ENCODE measurements at places on chromosomes 1 and 21.

DNA sequence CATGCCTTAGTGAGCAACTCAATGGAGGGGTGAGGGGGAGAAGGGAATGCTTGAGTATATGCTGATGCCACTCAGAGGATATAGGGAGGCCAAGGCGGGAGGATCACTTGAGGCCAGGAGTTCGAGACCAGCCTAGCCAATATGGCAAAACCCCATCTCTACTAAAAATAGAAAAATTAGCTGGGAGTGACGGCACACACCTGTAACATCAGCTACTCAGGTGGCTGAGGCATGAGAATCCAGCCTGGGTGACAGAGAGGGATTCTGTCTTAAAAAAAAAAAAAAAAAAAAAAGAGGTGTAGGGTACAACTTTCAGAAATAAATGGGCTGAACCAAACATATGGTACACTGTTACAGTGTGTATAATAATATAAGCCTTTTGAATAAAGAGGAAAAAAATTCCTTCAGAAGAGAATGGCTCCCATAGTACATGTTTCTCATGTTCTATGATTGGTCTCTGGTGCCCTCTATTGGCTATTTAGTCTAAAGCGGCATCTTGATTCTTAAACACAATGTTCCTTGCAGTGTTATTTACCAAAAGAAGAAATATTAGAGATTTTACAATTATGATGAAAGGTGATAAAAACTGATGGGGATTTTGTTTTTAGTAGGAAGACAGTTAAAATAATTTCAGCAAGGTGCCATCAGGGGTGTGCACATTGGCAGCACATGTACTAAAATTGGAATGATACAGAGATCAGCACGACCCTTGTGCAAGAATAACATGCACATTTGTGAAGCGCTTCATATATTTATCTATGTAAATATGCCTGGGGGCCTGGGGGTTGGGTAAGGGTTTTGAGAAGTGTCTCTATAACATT is 109.8 kb downstream of the PATJ start:
- DNase-seq: no peak

GRCh38 chr1:25068829-25069228 is 138.8 kb upstream of the RUNX3 start:
- DNase-seq: no peak

DNA sequence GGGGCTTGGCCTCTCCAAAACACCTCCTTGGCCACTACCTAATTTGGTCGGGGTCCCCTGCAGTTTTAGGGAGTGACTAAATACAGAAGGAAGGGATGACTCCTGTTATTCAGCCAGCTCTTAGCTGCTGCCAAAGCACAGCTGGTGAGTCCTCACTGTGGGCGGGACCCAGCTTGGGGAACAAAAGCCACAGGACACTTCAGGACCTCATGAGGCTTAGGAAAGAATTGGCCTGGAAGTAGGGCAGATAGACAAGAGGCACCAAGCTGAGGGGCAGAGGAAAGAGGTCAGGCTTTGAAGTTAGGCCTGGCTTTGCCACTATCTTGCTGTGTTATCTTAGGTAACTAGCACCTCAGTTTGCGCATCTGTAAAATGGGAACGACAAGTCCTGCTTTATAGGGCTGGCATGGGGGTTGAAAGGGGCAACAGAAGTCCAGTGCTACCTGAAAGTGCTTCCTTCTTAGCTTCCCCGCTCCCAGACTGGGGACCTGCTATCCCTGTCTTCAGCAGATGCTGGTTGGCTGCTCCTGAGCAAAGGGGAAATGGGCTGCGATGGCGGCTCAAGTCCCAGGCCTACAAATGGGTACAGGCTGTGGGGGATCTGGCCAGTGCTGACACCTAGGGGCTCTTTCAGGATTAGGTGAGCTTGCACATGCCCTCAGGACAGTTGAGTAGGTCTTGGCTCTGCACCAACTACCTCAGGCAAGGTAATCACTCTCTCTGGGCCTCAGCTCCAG is 15.7 kb downstream of the IFI6 start:
- no peak for DNase-seq

GRCh38 chr1:228100822-228101613 is 2.1 kb downstream of the C1orf35 start:
- no peak for DNase-seq

GRCh38 chr1:223783676-223784075 is 62.1 kb downstream of the TP53BP2 start:
- no peak for DNase-seq

DNA sequence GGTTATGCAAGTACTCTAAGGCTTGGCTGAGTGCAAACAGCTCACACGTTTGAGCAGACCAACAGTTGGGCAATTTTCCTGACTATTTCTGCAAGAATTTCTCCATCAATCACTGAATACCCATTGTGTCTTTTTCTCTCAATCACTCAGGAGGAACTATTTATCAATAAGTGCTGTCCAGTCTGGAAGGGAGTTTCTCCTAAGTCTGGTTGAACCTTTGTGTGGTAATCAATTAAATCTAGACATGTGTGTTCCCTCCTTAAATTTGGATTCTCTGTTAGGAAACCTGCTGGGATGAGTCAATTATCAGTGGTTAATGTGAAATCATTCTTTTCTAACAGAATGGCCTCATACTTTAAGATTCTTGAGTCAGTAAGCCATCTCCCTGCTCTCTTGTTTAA is 6.8 kb upstream of the AADACL3 start:
- no peak for DNase-seq
